ENCODE measurements at places on chromosomes 3 and 15. TPM values are rescaled to one million over a fixed set of nuclear protein-coding genes. Genes with fewer than 3 reads are reported as not detected.

DNA sequence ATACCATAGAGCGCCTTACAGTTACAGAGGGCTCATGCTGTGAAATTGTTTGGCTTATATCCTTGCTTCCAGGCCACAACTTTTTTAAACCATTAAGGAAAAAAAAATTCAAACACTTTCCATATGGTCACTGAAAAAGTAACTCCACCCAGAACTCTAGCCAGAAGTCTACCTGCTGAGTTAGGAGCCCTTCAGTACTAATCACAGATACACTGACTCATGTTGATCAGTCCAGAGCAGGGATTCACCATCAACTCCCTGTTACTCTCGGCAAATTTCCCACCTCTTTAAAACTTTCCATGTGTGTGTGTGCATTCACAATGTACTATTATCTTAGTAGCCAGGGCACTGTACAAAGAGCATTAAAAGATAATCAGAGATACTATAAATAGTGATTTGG lies 372.8 kb downstream of the MAGI1 start:
- H3K27ac ChIP-seq: no peak overlapping the region
- no peak overlapping the region for H3K4me3 ChIP-seq
- DNase-seq: no peak
- no peaks in the 10 kb centered on the region for H3K36me3 ChIP-seq
- H3K27me3 ChIP-seq: no peaks in the 10 kb centered on the region

- H3K27me3 ChIP-seq: no peaks in the 10 kb centered on the region
- no peaks in the 10 kb centered on the region for H3K36me3 ChIP-seq
- H3K4me1 ChIP-seq: no peaks in the 10 kb centered on the region
- H3K27ac ChIP-seq: no peak overlapping the region
- H3K4me3 ChIP-seq: no peak overlapping the region
Observed at GRCh38 chr3:66923969-66924368, 74.1 kb upstream of the KBTBD8 start.

DNA sequence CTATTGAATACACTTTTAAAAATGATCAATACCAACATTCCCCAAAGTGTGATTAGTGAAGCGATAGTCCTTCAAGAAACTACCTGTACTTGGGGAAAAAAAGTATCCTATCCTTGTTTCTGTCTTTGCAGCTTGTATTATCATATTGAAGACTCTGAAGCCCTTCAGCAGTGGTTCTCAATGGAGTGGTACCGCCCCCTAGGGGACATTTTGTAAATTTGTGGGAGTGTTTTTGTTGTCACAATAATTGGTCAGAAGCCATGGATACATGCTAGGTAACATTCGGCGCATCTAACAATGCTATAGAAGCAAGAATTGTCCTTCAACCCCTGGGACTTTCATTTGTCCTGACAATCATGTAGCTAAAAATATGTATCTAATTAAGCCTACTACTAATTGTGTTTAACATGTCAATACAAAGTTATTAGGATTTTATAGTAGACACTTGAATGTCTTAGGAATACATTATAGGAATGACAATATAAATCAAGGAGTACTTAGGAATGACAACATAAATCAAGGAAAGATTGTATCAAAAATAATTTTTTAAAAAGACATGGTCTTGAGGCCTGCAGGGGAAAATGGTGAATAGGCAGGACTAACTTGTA lies 53.7 kb downstream of the NMD3 start:
- no peak overlapping the region for H3K27ac ChIP-seq
- no peaks in the 10 kb centered on the region for H3K4me1 ChIP-seq
- no peaks in the 10 kb centered on the region for H3K27me3 ChIP-seq
- H3K36me3 ChIP-seq: peaks cover 3% of the 10 kb centered on the region
- DNase-seq: no peak

GRCh38 chr3:64650096-64650622 lies 37.6 kb downstream of the ADAMTS9 start:
- peaks cover 24% of the 10 kb centered on the region for H3K4me1 ChIP-seq
- no peak for DNase-seq
- H3K36me3 ChIP-seq: peaks cover 68% of the 10 kb centered on the region
- peak overlapping the region; percentile 42 for H3K27ac ChIP-seq
- H3K27me3 ChIP-seq: no peaks in the 10 kb centered on the region

- DNase-seq: no peak
- no peaks in the 10 kb centered on the region for H3K36me3 ChIP-seq
- no peaks in the 10 kb centered on the region for H3K27me3 ChIP-seq
- no peak overlapping the region for H3K4me3 ChIP-seq
- no peaks in the 10 kb centered on the region for H3K4me1 ChIP-seq
- H3K27ac ChIP-seq: no peak overlapping the region
Observed at GRCh38 chr15:69825941-69826818, 271.5 kb downstream of the TLE3 start.

GRCh38 chr3:149628957-149629670 lies 28.7 kb downstream of the WWTR1 start:
- no peaks in the 10 kb centered on the region for H3K27me3 ChIP-seq
- no peak for DNase-seq
- peaks cover 10% of the 10 kb centered on the region for H3K4me1 ChIP-seq

- H3K27ac ChIP-seq: no peak overlapping the region
- H3K36me3 ChIP-seq: no peaks in the 10 kb centered on the region
- H3K4me1 ChIP-seq: no peaks in the 10 kb centered on the region
- no peak overlapping the region for H3K4me3 ChIP-seq
- peak; percentile 78 for DNase-seq
- H3K27me3 ChIP-seq: peaks cover 30% of the 10 kb centered on the region
Observed at GRCh38 chr15:85858586-85859375, 64.1 kb upstream of the KLHL25 start.

- DNase-seq: no peak
- no peaks in the 10 kb centered on the region for H3K27me3 ChIP-seq
- no peaks in the 10 kb centered on the region for H3K4me1 ChIP-seq
- H3K27ac ChIP-seq: no peak overlapping the region
- no peak overlapping the region for H3K4me3 ChIP-seq
Observed at GRCh38 chr3:115921711-115922110, 298.4 kb downstream of the GAP43 start.

DNA sequence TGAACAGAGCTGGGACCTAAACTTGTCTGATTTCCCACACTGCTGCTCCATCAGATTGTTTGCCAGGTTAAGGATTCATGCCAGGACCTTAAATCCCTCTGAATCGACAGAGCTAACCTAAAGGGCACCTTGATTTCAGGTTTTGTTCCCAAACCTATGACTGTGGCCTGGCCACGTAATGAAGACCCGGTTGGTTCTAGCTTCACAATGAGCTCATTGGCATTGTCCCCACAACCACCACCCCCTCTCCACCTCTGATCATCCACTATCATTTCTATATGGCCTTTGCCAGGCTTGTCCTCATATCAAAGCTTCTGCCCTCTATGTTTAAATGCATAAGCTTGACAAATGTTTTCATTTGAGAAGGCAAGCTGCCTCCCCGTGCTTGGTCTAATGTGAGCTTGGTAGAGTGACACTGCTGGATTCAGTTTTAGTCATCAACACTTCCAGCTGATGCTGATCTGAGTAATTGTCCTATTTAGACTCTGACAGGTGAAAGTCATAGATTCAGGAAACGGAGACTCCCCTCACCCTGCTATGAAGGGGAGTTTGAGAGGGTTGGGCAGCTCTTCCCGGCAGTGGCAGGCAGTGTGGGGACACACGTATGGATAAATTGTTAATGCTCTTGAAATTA lies 407.1 kb upstream of the CFAP20DC start:
- H3K36me3 ChIP-seq: no peaks in the 10 kb centered on the region
- DNase-seq: no peak
- H3K4me1 ChIP-seq: peaks cover under 1% of the 10 kb centered on the region
- H3K4me3 ChIP-seq: no peak overlapping the region

GRCh38 chr15:90860942-90861675 lies 7.3 kb upstream of the FURIN start:
- H3K27ac ChIP-seq: no peak overlapping the region
- no peaks in the 10 kb centered on the region for H3K4me1 ChIP-seq
- no peaks in the 10 kb centered on the region for H3K36me3 ChIP-seq
- DNase-seq: no peak
- no peak overlapping the region for H3K4me3 ChIP-seq

GRCh38 chr3:70532806-70533205 lies 220.4 kb upstream of the MDFIC2 start:
- no peak overlapping the region for H3K4me3 ChIP-seq
- no peaks in the 10 kb centered on the region for H3K27me3 ChIP-seq
- H3K36me3 ChIP-seq: no peaks in the 10 kb centered on the region
- no peak overlapping the region for H3K27ac ChIP-seq

GRCh38 chr3:119665954-119666559 lies 5.7 kb upstream of the POPDC2 start:
- peaks cover 3% of the 10 kb centered on the region for H3K4me1 ChIP-seq
- no peaks in the 10 kb centered on the region for H3K27me3 ChIP-seq
- peak overlapping the region; percentile 49 for H3K4me3 ChIP-seq
- H3K36me3 ChIP-seq: peaks cover 36% of the 10 kb centered on the region
- peak; percentile 53 for DNase-seq

Gene SPINT1
- not detected for total RNA-seq

Gene EXD1
- not detected for total RNA-seq

Gene HAUS2
- 12.9 TPM for total RNA-seq

Gene EOMES
- total RNA-seq: 0.68 TPM

Gene DPPA2
- not detected for total RNA-seq

Data from heart left ventricle (tissue), 16 donors.